ENCODE measurements at places on chromosomes 6 and 20.

- no peak for DNase-seq
Observed at GRCh38 chr6:108793516-108794251, 54.5 kb upstream of the ARMC2 start.

GRCh38 chr20:30488941-30489613 is 768.4 kb upstream of the DEFB115 start:
- no peak for DNase-seq

GRCh38 chr6:170449835-170450753 is 103.0 kb downstream of the PSMB1 start:
- no peak for DNase-seq

DNA sequence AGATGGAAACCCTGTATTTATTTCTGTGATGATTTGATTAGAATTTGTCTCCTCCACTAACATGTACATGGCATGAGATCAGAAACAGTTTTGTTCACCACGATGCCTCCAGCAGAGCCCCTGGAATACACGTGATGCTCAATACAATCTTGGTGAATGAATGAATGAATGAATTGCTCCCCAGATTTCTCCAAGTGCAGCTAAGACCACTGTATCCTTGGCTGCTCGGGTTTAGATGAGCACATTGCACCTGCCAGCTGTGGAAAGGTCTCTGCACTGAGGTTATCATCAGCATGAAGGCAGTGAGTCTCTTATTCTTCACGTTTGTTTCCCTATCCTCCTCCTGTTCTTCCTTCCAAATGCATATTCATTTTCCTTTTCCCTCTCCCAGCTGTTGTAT is 17.9 kb downstream of the CASS4 start:
- no peak for DNase-seq

GRCh38 chr6:104639668-104640067 is 220.1 kb downstream of the HACE1 start:
- DNase-seq, result no peak

GRCh38 chr6:45618259-45618658 is 240.5 kb upstream of the SUPT3H start:
- DNase-seq, result no peak

GRCh38 chr6:35948725-35949124 is 27.8 kb upstream of the SRPK1 start:
- no peak for DNase-seq

GRCh38 chr6:24994812-24995211 is 59.1 kb upstream of the RIPOR2 start:
- no peak for DNase-seq

GRCh38 chr6:40957616-40958492 is 81.2 kb downstream of the UNC5CL start:
- no peak for DNase-seq

- DNase-seq, result no peak
Observed at GRCh38 chr6:162092816-162093502, 634.6 kb downstream of the PRKN start.

DNA sequence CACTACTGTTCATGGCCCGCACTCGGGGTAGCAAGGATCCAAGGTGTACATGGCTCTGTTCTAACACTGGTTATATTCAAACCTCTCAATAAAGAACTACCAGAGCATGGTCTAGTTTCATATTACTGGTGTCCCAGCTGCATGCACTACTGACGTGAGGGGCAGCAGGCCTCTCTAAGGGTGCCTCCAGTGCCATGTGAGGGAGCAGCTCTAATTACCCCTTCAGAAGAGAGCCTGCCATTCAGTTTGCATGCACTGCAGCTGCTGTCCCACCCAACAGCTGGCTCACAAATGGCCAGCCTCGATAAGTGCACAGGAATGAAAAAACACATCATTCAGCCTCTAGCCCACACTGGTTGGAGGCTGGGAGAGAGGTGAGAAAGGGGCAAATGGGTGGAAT is 85.2 kb downstream of the SMLR1 start:
- DNase-seq, result no peak

DNA sequence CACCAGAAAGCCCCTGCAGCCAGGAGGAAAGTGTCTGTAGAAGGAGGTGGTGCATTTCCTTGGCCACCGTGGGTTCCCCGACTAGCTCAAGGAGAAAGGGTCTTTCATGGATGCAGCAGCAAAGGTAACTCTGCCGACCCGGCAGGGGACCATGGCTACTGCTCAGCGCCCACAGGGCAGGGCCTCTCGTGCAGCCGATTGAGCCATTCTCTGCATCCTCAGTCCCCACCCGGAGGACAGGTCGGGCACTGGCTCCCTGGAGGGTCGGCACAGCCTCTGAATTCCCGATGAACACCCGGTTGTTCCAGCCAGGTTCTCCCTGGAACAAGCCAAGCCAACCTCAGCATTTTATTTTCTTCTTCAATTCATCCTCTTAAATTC is 24.1 kb upstream of the FOXC1 start:
- DNase-seq, result no peak

- no peak for DNase-seq
Observed at GRCh38 chr20:32975698-32976674, 28.2 kb downstream of the SUN5 start.

- peak; percentile 83 for DNase-seq
Observed at GRCh38 chr6:36623547-36624459, 29.6 kb downstream of the SRSF3 start.

DNA sequence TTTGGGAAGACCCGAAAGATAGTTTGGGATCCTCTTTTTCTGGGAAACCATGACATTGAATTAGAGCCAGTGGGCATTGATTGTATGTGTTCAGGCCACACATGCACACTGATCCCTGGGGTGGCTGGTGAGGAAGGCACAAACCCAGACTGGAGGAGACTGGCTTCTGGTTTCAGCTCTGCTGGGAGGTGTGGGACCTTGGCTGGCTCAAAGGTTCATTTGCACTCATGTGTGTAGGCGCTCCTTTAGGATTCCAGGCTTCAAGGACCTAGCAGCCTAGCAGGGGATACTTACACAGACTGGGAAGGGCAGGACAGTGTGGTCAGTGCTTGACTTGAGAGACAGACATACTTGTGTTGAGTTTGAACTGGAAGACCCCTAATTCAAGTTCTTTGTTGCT is 7.2 kb downstream of the RIN2 start:
- DNase-seq, result no peak

DNA sequence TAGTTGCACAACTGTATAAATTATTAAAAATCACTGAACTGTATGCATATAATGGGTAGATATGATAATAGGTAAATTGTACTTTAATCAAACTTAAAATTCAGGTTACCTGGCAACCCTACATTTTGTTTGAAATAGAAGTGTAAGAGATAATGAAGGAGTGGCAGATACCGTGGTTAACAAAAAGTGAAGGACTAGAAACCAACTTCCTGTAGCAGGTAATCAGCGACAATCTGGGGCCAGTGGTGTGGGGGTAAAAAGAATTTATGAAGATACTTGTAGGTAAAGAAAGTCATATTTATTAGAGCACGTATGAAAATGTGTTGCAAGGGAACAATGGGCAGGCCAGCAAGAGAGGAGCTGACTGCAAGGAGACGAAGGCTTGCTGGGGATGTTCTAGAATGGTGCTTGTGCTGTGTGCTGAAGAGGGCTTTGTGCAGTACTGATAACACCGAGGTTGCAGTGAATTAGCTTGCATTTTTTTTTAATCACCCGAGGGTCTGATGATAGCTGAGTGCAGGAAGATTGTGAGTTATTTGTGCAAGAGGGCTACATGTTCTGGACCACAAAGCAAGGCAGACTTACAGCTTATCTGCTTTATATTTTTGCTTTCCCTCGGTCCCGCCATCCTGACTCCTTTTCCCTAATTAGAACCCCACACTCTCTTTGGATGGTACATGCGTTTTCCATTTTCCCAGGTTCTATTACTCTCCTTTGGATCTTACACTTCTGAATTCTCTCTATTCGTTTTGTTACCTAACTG is 4.6 kb upstream of the ENPP1 start:
- DNase-seq, result no peak

DNA sequence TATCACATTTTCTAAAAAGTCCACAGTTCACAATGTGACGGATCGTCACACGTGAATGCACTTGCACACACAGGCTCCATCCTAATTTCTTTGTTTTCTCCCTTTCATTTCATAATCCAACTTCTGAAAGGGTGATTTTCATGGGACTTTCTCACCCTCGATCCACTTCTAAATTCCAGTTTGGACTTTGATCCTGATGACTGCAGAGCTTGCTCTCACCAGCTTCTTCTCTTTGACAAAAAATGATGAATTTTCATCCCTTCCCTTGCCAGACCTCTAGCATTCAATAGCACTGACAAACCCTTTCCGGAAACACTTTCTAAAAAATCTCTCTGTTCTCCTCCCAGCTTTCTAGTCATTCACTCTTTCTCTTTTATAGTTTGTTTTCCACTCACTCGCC is 341.2 kb downstream of the SYNE1 start:
- DNase-seq, result no peak

- no peak for DNase-seq
Observed at GRCh38 chr6:21997119-21998037, 299.5 kb downstream of the PRL start.

- DNase-seq, result no peak
Observed at GRCh38 chr6:21501021-21501354, 92.6 kb upstream of the SOX4 start.

GRCh38 chr6:24923885-24924401 is 11.8 kb downstream of the RIPOR2 start:
- no peak for DNase-seq

DNA sequence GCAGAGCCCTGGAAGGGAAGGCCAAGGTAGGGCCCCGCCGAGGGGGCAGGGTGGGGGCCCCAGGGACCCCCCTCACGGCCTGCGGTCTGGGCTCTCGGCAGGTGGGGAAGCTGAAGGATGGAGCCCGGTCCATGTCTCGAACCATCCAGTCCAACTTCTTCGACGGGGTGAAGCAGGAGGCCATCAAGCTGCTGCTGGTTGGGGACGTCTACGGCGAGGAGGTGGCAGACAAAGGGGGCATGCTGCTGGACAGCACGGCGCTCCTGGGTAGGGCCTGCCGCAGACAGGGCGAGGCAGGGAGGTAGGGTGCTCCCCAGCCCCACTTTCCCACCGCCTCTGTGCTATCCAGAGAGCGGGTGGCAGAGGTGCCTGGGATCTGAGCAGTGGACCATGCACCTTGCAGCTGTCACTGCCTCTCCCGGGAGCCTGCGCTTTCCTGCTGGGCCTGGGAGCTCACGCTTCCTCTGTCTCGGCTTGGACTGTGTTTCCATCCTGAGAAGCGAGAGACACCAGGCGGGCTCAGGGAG is 83.1 kb downstream of the SYNJ2 start:
- no peak for DNase-seq

GRCh38 chr6:132391391-132392269 is 9.6 kb downstream of the MOXD1 start:
- DNase-seq, result no peak

GRCh38 chr6:156189195-156189594 is 588.0 kb upstream of the ARID1B start:
- DNase-seq, result no peak

DNA sequence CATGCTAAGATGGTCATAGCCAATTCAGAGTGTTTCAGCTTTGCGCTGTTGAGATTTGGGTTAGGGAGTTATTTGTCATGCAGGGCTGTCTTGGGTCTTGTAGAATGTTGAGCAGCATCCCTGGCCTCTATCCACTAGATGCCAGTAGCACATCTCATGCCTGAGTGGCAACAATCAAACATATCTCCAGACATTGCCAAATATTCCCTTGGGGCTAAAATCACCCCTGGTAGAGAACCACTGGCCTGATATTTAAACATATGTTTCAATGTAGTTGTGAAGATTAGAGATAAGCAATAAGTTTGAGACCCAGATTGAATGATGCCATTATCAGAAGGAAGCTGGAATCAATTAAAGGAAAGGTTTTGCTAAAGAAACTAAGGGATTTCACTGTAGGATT is 463.3 kb downstream of the DOK5 start:
- no peak for DNase-seq

DNA sequence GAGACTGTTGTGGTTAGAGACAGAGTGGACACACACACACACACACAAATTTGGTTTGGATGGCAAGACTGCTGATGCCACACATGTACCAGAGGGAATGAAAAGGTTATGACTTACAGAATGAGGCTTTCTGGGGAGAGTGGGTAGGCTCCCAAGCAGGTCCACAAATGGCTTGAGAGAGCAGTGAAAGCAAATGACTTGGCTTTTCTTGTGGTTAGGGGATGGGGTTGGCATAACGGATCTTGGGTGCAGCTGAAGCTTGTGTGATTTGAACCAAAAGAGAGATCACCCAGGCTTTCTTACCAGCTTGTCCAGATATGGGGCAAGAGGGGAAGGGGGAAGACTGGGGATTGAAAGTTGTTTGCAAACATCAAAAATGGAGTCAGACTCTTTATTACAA is 73.9 kb upstream of the OLIG3 start:
- DNase-seq, result no peak

GRCh38 chr6:34562861-34563512 is 6.9 kb upstream of the SPDEF start:
- DNase-seq, result no peak

GRCh38 chr20:49291200-49291599 is 13.3 kb upstream of the ZNFX1 start:
- no peak for DNase-seq

DNA sequence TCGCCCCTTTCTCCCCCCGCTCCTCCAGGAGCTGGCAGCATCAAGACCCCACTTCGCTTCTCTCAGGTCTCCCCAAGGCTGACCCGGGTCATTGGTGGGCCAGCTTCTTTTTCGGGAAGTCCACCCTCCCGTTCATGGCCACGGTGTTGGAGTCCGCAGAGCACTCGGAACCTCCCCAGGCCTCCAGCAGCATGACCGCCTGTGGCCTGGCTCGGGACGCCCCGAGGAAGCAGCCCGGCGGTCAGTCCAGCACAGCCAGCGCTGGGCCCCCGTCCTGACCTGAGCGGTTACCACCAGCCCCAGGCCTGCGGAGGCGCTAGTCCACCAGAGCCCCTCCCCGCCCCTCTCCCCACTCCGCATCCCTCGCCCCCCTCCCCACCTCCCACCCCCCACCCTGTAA is 1.0 kb downstream of the PPDPF start:
- DNase-seq, result no peak

- DNase-seq, result no peak
Observed at GRCh38 chr6:16700202-16700915, 60.9 kb downstream of the ATXN1 start.

GRCh38 chr20:19321176-19321575 is 108.7 kb downstream of the SLC24A3 start:
- no peak for DNase-seq

GRCh38 chr6:29447670-29448069 is 8.6 kb downstream of the OR10C1 start:
- no peak for DNase-seq

GRCh38 chr20:4472906-4473305 is 248.8 kb upstream of the PRND start:
- DNase-seq, result no peak

DNA sequence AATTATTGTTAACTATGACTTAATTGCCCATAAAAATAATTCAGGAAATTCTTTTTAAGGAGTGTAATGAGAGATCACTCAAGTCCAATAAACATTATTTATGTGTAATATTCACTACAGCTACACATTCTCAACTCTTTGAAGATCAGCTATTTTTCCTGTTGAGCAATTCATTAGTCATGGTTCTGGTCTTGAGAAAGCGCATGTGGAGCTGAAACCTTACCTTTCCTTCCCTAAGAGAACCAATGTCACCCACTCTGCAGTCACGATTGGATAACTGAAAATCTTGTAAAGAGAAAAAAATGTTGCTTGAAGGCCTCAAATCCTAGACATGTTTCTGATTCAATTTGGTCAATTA is 736.9 kb upstream of the MARCKS start:
- DNase-seq, result no peak
